IPS DF 6.9 (cell line): ENCODE measurements at places on chromosomes 1 and 21.

DNA sequence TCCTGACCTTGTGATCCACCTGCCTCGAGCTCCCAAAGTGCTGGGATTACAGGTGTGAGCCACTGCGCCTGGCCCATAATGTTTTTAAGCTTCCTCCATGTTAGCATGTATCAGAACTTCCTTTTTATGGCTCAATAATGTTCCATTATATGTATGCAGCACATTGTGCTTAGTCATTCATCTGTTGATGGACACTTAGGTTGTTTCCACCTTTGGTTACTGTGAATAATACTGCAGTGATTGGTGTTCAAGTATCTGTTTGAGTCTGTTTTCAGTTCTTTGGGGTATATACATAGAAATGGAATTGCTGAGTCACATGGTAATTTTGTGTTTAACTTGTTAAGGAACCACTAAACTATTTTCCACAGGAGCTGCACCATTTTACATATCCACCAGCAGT lies 17.7 kb downstream of the CMPK1 start:
- no peaks in the 10 kb centered on the region for H3K36me3 ChIP-seq
- no peaks in the 10 kb centered on the region for H3K4me1 ChIP-seq
- DNase-seq: no peak
- H3K4me3 ChIP-seq: no peak overlapping the region

DNA sequence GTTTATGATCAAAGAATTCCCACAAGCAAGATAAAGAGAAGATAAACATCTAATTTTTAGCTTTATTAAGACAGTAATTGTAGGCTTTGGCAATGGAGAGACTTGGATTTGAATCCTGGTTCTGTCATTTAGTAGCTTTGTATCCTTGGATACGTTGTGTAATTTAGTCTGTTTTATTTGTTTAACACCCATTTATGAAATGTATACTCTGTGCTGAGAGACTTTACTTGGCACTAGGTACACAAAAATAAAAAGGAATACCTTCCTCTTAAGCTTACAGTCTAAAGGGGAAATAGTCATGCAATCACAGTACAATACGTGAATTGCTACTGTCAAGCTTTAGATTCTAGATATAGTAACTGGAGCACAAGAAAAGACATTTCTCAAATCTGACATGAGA lies 23.8 kb downstream of the ZMPSTE24 start:
- no peaks in the 10 kb centered on the region for H3K36me3 ChIP-seq
- DNase-seq: no peak
- no peak overlapping the region for H3K4me3 ChIP-seq
- no peaks in the 10 kb centered on the region for H3K27me3 ChIP-seq
- H3K27ac ChIP-seq: no peak overlapping the region
- no peaks in the 10 kb centered on the region for H3K4me1 ChIP-seq

GRCh38 chr21:34988139-34988538 lies 61.0 kb downstream of the RUNX1 start:
- H3K4me1 ChIP-seq: no peaks in the 10 kb centered on the region
- DNase-seq: no peak
- no peaks in the 10 kb centered on the region for H3K36me3 ChIP-seq

DNA sequence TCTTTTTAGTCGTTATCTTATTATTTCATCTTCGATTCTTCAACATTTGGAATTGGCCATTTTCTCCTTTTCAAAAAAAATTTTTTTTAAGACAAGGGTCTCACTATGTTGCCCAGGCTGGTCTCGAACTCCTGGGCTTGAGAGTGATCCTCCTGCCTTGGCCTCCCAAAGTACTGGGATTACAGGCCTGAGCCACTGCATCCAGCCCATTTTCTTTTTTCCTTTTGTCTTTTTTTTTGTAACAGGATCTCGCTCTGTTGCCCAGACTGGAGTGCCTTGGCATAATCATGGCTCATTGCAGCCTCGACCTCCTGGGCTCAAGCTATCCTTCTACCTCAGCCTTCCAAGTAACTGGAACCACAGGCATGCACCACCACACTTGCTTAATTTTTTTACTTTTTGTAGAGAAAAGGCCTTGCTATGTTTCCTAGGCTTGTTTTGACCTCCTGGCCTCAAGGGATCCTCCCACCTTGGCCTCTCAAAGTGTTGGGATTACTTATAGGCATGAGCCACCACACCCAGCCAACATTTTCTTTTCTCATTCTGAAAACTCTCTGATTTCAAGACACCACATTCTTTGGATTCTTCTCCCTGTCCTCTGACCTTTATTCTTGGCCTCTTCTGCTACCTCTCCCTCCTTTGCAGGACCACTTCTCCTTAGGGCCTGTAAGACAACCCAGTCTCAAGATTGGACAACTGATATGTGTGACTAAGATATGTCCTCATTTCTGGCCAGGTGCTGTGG lies 6.0 kb upstream of the MAP1LC3C start:
- no peaks in the 10 kb centered on the region for H3K4me1 ChIP-seq
- H3K36me3 ChIP-seq: no peaks in the 10 kb centered on the region
- no peak for DNase-seq
- no peak overlapping the region for H3K4me3 ChIP-seq
- H3K27ac ChIP-seq: no peak overlapping the region

- no peaks in the 10 kb centered on the region for H3K27me3 ChIP-seq
- H3K4me3 ChIP-seq: no peak overlapping the region
- DNase-seq: no peak
- no peak overlapping the region for H3K27ac ChIP-seq
- no peaks in the 10 kb centered on the region for H3K36me3 ChIP-seq
- H3K4me1 ChIP-seq: no peaks in the 10 kb centered on the region
Measured at GRCh38 chr1:199218065-199218464, 579.2 kb downstream of the PTPRC start.

DNA sequence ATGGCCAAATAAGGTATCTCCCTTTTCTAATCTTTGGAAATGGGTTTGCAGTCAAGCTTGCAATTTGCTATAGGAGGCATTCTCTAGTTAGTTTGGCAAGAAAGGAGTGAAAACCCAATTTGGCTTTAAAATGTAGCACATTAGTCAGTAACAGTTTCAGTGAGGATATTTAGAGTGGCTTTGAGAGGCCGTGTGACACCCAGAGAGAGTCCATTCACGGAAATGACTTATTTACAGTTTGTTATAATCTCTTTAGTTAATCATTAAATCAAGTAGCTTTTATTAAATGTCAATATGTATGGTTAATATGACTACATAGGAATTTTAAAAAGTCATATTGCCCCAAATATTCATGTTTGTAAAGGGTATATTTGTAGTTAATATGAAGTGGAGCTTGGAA lies 9.6 kb downstream of the ZBTB18 start:
- no peaks in the 10 kb centered on the region for H3K27me3 ChIP-seq
- no peaks in the 10 kb centered on the region for H3K36me3 ChIP-seq
- H3K4me1 ChIP-seq: no peaks in the 10 kb centered on the region
- no peak for DNase-seq

GRCh38 chr1:195618287-195618686 lies 990.0 kb downstream of the KCNT2 start:
- H3K27me3 ChIP-seq: no peaks in the 10 kb centered on the region
- no peaks in the 10 kb centered on the region for H3K4me1 ChIP-seq
- no peaks in the 10 kb centered on the region for H3K36me3 ChIP-seq
- no peak overlapping the region for H3K4me3 ChIP-seq
- no peak overlapping the region for H3K27ac ChIP-seq
- no peak for DNase-seq

DNA sequence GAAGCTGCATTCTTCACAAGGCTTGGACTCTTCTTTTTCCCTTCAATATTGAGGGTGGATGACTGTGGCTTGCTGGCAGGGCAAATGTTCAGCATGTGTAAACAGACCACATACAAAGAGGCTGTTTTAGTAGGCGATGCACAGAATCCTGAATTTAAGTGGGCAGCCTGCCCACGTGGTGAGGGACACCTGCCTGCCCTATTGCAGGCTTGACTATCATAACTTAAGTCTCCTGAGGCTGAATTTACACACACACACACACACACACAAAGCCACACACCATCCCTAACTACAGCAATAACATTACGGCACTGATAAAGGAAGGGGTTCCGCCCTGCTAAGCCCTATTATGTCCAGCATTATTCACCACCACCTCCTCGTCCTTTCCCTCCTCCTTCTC lies 15.9 kb downstream of the SYT2 start:
- no peaks in the 10 kb centered on the region for H3K27me3 ChIP-seq
- no peak overlapping the region for H3K27ac ChIP-seq
- H3K4me3 ChIP-seq: no peak overlapping the region

DNA sequence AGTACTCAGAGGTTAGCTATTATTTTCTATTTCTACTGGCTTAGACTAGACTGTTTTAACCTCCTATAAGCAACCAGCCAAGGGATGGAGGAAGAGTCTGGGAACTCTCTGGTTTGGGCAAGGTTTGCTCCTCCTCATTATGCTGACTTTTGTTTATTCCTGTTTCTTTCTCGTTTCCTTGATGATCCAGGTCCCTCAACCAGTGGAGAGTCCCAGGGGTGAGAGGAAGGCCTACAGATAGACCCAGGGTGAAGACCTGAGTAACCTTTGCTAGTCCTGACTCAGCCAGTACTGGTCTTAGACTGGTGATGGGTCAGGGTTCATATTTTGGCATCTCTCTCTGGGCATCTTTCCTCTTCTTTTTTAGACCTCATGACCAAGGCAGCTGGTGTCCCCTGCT lies 5.4 kb downstream of the TUFT1 start:
- peaks cover 9% of the 10 kb centered on the region for H3K4me1 ChIP-seq
- H3K27ac ChIP-seq: no peak overlapping the region
- H3K36me3 ChIP-seq: no peaks in the 10 kb centered on the region
- H3K4me3 ChIP-seq: no peak overlapping the region
- DNase-seq: no peak

DNA sequence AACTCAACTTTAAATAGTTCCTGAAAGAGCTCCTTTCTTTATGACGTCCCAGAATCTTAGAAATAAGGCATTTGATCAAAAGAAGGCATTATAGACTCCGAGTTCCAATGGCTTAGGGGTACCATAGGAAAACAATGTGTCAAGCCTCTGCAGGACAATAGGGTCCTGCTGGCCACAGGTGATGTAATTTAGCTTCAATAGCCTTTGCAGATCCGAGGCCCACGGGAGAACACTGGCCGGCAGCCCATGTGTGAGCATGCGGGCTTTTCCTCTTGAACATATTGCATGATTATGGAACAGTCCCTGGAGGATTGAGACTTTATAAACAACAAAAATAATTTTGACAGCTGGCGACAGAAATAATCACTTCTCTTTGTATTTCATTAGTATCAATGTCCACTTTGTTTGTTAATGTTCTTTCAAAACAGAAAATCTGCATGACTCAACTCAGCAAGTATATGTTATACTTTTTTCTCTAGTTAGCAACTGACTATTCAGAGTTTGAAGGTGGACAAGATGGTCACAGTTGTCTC lies 49.0 kb upstream of the NR5A2 start:
- no peaks in the 10 kb centered on the region; the same call in 1 of the 2 replicates for H3K4me1 ChIP-seq
- no peak for DNase-seq
- no peaks in the 10 kb centered on the region for H3K36me3 ChIP-seq
- H3K4me3 ChIP-seq: no peak overlapping the region
- H3K27ac ChIP-seq: no peak overlapping the region

DNA sequence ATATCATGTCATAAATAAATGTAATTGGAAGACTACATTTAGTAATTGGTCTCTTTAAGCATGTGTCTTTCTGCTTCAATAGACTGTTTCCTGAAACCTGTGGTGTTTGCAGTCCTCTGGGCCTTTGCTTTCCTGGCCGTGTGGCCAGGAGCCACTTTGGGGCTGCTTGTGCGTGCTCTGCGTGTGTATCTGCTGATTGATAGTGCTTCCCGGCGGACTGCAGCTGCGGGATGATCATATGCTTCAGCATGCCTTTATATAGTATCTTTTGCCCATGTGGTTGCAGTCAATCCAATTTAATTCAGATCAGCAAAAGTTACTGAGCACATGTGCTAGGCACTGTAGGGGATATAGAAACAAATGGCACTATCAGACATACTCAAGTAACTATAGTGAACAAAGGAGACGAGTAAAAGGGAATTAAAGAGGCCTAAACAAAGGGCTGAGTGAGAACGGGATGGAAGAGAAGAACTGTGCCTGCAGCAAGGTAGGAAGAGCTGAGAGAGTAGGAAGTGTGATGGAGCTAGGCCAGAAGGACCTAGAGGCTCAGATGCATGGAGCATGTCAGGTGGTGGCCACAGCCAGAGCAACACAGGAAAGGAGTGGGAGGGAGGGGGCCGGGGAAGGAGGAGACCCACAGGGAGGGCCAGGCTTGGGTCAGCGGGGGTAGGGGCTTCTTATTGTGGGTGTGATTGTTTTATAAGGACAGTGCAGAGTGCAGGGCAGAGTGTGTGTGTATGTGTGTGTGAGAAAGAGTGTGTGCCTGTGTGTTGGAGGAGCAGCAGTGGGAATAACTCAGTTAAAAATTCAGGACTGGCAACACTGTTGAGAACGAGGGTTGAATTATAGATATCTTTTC lies 27.2 kb upstream of the TTF2 start:
- no peaks in the 10 kb centered on the region for H3K36me3 ChIP-seq
- DNase-seq: no peak
- H3K4me3 ChIP-seq: no peak overlapping the region
- H3K4me1 ChIP-seq: no peaks in the 10 kb centered on the region
- no peak overlapping the region for H3K27ac ChIP-seq
